Substantia nigra (tissue), 51 donors: ENCODE measurements at places on chromosomes 7 and 10.

DNA sequence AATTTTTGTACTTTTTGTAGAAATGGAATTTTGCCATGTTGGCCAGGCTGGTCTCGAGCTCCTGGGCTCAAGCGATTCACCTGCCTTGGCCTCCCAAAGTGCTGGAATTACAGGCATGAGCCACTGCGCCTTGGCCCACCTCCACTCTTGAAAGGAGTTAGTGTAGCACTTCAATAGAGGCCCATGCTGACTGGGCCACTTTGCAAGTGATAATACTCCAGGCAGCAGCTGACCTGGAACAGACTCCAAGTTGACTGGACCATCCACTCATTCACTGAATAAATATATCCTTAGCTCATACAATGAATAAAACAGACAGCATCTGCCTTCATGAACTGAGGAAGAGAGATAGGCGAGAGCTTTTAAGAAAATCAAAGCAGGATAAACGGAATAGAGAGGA, 14.7 kb downstream of the CPVL start:
- DNase-seq: no peak

- DNase-seq: no peak
These were observed 37.0 kb upstream of the CCSER2 start for GRCh38 chr10:84291384-84291783.

DNA sequence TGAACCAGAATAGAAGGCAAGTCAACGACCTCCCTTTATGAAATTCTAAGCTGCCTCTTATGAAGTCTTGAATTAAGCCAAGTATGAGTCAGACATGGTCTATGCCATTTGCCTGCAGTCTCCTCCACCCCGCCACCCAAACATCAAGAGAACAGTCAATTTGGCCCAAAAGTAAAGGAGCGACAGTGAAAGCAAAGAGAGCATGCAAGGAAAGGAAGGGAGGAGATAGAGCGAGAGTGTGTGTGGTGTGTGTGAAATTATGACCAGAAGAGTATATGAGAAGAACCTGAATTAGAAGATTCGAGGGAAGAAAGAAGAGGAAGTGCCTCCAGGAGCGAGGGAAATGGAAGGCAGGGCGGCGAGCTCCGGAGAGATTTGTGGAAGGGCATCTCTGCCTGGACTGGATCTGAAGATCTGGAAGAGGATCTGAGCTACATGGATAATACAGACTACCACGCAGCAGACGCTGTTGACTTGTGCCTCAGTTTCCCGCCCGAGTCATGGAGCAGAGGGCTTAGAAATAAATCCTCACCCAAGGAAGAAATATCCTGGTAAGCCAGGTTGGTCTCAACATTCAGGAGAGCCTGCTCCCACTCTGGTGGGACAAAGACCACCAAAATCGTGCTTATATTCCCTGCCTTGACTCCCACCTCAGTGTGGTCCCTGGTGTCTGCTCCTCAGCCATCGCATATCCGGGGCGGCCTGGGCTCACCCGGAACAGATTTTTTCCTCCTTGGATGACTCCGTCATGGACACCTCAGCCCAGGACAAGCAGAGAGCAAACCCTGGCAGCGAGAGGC, 459 bp downstream of the ZDHHC6 start:
- no peak for DNase-seq

DNA sequence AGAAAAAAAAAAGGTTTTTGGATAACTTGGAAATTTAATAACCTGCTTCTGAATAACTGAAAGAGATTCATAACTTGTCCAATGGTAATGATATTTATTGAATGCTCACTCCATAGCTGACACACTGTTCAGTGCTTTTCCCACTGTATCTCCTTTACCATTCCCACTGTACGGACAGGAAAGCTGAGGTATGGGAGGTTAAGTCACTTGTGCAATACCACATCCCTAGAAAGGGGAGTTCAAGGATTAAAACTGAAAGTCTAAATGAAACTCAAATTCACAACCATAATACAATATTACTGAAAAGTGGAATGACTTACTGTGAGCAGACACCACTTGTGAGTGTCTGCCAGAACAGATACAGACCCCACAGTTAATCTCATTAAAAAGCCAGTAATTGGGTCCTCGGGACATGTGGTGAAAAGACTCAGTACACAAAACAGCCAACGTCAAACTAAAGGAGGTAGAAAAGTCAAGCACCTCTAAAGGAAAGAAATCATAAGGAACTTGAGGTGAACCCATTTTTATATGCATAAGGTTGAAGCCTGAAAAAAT, 13.8 kb upstream of the RHOBTB1 start:
- no peak for DNase-seq

GRCh38 chr10:22323538-22324305, 2.8 kb downstream of the BMI1 start:
- no peak for DNase-seq

- no peak for DNase-seq
These were observed 24.9 kb upstream of the NPS start for GRCh38 chr10:127524229-127524628.

GRCh38 chr7:128827248-128827958, 2.8 kb upstream of the FLNC start:
- no peak for DNase-seq

GRCh38 chr7:117238472-117238871, 84.4 kb downstream of the WNT2 start:
- DNase-seq: no peak

DNA sequence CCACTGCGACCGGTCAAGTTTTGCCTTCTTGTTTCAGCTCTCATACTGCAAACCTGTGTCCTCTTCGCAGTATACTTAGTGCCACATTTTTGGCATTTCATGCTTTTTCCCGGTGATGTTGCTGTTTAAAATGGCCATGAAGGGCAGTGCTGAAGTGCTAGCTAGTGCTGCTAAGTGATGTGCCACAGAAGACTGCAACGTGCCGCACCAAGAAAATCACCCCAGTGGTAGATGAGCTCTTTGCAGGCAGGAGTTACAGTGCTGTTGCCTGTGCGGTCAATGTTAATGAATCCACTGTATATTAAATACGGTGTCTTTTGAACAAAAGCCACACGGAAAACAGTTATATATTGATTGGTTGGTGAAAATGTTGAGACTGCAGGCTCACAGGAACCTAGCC, 120.3 kb downstream of the ANLN start:
- DNase-seq: no peak
